ENCODE measurements at places on chromosomes 1 and 21. TPM values are rescaled to one million over a fixed set of nuclear protein-coding genes. Genes with fewer than 3 reads are reported as not detected.

- DNase-seq, result no peak
These were observed 1.9 kb upstream of the COL6A2 start for GRCh38 chr21:46095814-46096595.

DNA sequence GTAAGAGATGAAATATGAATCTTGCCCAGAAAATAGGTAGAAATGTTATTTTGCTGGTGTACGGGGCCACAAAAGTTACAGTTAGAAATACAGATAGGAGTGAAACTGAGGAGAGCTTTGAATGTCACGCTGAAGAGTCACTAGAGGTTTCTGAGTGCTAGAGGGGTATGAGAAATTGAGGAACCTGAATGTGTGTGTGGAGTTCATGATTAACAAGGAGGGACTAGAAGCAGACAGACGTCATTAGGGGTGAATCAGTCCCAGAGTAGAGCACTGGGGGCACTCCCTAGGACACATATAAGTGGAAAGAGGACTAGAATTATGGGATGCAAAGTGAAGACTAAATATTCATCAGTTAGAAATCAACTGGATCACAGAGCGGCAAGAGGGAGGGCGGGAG, 188.9 kb upstream of the MAP1LC3C start:
- no peak for DNase-seq

DNA sequence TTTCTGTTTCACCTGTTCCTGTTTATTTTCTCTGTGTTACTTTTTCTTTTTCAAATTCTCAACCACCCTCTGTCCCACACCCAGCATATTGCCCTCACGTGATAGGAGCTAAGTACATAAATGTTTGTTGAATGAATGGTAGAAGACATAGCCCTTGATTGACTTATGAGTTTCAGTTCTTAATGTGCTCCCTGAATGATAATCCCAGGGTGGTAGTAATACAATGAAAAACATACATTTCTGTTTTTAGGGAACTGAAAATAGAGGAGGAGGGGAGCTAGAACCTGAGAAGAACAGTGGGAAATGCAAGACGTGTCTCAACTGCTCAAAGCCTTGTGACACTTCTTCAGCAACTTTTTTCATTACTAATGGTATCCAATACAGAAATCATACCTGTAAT, 147.1 kb downstream of the SPATA46 start:
- no peak for DNase-seq

GRCh38 chr1:112383759-112384370, 12.1 kb upstream of the CTTNBP2NL start:
- DNase-seq, result no peak

GRCh38 chr1:229693129-229693900, 67.3 kb downstream of the URB2 start:
- no peak for DNase-seq

CHAF1B gene
- 1.4 TPM for total RNA-seq

CASZ1 gene
- 68.2 TPM for total RNA-seq

WNT3A gene
- total RNA-seq, result not detected

Measured in left cardiac atrium (tissue), 4 donors.